NCI-H1436 (cell line): ENCODE measurements at places on chromosomes 1 and 21.

GRCh38 chr1:89611721-89612120 is 21.2 kb upstream of the LRRC8C start:
- DNase-seq = no peak

- no peak for DNase-seq
These were observed 105.4 kb downstream of the UBE2U start for GRCh38 chr1:64308866-64309265.

DNA sequence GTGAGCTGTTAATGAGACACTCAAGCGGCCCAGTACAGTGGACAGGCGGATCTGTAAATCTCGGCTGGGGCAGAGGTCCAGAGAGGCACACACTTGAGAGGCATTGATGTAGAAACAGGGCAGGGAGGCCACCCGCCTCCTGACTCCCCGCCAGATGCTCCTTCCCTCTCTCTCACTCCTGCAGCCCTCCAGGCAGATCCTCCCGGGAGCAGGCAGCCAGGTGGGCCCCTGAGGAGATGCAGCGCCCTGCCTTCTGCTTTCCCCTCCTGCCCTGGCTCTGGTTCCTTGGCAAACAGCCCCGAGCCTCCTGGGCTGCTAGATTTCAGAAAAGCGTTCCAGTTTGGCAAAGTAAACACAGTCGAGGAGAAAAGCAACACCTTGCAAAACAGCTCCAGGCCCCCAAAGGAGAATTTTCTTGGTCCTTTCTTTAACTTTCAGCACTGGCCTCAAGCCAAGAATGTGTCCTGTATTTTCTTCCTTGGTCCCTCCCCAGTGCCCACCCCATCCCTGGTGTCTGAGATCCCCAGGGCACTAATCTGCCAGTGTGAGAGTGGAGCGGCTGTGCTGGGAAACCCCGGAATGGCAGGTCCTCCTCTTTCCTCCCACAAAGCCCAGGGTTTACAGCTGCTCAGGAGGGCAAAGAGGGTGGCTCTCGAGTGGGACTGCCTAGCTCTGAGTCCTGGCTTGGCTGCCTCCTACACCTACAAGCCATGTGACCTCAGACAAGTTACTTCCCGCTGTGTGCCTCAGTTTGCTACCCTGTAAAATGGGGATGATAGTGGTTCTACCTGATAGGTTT is 29.4 kb upstream of the IFNLR1 start:
- peak; percentile 36 for DNase-seq

DNA sequence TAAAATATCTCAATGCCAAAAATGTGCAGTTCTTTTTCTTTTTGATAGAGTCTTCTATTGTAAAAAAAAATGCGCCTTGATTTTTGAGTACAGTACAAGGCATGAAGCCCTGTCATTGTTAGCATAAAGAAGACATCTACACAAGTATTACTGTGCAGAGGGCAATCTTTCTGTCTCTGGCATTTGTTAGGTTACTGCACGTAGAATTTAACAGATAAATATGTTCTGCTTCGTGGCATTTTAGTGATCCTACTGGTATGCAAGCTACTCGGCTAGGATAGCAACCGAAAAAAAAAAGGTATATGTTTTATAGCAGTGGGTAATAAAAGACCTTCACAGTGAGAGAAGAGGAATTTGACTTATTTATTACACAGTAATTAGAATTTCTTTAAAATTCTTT is 492.9 kb upstream of the ADGRL2 start:
- no peak for DNase-seq

DNA sequence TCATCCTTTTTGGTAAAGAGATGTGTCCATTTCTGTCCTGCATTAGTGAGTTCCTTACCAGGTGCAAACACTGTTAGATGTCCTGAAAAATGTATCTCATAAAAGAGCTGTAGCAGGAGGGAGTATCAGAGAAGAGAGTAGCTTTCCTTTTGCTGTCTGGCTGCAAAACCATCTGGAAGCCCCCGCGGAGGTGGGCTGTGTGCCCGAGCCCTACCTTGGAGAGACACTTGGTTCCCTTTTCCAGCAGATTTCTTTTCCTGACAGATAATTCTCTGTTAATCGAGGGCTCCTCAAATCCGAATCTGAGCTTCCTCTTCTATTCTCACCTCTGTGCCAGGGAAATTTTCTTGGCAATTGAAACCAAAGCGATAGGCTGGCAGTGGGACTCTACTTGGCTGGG is 53.0 kb downstream of the KIF26B start:
- no peak for DNase-seq

- DNase-seq = no peak
These were observed 16.5 kb downstream of the CELSR2 start for GRCh38 chr1:109265741-109266330.

DNA sequence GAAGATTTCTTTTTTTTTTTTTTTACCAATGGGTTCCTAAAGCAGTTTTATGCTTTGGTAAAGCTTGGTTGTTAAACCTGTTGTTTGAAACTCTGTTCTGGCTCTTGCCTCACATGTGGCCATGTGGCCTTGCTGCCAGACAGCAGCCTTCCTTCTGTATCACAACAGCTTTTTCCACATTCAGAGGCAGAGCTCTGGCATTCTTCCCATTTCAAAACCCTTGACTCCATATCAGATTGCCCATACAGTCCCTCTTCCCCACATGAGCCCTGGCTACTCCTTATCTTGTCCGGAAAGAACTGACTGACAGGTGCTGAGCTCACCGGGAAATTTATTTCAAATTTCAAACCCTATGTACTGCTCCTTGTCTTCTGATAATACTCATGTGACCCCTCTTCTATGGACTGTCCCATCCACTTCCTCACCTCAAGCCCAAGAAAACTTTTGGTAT is 38.5 kb upstream of the LAX1 start:
- DNase-seq = no peak

DNA sequence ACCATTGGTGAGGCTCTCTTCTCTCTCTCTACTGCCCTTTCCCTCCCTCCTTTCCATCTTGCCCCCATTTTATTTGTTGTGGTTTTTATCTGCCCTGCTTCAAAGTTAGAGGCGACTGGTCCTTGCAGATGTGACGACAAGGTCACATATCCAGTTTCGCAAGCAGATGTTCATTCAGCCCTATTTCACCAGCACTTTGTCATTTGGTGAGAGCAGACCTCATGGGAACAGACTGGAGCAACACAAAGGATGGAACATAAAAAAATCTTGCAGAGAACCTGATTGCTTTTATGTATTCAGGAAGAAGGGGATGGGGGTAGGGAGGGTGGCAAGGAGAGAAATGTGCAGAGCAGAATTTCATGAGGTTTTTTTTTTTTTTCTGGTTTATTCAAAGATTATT is 84.3 kb downstream of the ELAVL4 start:
- DNase-seq = no peak

- DNase-seq = no peak
These were observed 569.1 kb downstream of the NPHP4 start for GRCh38 chr1:5423109-5423508.

DNA sequence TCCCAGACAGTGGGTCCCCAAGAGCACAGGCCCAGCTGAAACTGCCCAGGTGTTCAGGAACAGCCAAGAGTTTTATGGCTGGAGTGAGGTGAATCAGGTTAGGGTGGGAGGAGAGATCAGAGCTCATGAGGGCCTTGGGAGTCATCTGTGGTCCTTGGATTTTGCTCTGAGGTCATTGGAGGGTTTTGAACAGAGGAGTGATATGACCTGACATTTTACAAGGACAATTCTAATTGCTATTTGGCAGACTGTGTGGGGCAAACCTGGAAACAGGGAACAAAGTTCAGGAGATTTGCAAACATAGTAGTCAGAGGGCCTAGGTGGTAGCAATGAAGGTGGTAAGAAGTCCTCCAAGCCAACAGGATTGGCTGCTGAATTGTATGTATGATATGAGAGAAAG is 31.1 kb upstream of the LRRN2 start:
- no peak for DNase-seq

GRCh38 chr1:204104331-204105130 is 31.6 kb downstream of the SOX13 start:
- DNase-seq = no peak

DNA sequence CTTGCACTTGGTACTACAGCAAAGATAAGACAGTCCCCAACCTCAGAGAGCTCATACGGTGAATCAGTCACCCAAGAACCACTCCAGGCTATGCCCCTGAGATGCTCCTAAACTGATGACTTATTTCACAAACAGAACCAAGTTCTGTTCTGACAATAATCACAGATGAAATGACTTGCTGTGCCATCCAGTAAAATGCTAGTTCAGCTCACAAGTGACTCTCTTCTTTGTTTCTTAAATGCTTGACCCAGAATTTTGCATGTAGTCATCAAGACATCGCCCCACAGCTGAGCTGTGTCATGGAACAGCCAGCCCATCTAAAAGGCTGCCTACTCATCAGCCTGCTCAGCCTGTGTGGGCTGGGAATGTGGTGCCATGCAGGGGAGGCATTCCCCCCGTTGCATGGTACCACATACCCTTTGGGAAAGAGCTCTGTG is 6.1 kb upstream of the SLC19A2 start:
- DNase-seq = no peak

DNA sequence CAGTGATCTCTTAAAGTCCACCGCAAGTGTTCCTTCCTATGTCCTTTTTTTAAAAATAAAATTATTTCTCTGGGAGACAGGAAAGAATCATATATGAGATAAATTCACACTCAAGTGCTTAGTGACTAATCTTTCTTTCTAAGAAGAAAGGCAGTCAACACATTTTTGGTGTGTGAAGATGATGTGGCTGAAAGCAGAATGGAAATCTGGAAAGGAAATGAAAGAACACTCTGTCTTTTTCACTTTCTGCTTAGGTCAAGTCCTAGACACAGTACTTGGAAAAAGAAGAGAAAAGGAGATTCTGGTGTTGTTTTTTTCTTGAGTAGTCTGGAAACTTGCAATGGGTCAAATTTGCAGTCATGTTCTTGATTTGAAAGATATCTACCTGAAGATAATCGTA is 45.5 kb upstream of the PRRX1 start:
- DNase-seq = no peak

DNA sequence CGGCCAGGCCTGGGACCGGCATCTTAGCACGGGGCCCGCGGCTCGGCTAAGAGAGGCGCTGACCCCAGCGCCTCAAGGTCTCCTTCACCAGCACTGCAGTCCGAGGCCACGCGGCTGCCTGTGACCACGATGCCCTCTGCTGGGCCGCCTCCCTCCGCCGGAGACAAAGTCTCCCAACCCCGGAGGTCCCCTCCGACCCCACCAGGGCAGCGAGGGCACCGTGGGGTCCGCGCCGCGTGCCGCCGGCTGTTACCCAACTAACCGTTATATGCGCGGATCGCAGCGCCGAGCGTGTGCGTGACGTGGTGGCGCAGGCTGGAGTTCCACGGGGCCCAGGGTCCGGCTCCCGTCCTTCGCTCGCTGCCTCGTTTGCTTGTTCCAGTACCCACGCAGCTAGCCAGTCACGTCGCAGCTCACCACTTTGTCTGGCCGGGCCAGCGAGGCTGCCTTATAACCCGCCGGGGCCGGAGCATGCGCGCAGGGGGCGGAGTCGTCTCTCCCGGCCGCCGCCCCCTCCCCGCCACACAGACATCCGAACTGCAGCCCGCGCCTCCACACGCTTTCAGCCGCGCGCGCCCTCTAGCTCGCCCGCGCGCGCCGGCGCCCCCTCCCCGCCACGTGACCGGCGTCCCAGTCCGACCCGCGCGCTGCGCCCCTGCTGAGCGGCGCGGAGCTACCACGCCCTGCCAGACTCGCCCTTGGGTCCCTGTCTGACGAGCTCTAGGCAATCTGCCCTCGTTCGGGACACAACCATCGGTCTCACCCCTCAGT is at the start of gene SLC16A1:
Gene SLC16A1, minus strand, starts transcription at position 424 of the 771 bp plus-strand sequence. CDS start 26,888 bp downstream, outside the sequence.
- peak; percentile 83 for DNase-seq

- DNase-seq = no peak
These were observed 2.8 kb downstream of the TARBP1 start for GRCh38 chr1:234476172-234476571.

- DNase-seq = no peak
These were observed 61.7 kb downstream of the XCL2 start for GRCh38 chr1:168482106-168482505.

DNA sequence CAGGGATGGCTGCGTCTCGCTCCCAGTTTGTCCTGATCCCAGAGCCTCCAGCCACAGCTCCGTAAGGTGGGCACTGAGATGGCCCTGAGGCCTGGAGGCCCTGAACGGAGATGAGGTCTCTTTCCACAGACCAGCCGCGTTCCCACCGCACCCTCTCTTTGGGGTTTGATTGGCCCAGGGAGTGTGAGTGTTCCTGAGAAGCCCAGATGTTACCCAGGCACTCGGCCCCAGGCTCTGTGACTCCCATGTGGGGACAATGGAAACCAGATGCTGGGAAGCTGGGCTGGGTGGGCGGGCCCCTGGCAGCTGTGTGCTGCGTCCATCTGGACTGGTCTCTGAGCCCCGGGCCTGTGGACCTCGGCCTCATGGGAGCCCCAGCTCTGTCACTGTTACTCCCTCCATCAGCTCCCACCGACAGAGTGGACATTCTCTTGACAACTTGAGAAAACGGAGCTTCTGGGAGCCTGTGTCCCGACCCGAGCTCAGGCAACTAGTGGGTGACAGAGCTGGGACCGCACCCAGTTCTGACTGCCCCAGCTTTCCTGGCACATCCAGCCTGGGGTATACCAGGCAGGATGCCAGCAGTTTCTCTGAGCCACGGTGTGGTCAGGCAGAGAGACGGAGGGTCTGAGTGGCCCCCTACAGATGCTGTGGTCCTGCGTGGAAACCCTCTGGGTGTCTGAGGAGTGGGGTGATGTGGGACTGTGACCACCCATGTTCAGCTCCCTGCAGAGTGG is 9.8 kb upstream of the COL6A1 start:
- no peak for DNase-seq

DNA sequence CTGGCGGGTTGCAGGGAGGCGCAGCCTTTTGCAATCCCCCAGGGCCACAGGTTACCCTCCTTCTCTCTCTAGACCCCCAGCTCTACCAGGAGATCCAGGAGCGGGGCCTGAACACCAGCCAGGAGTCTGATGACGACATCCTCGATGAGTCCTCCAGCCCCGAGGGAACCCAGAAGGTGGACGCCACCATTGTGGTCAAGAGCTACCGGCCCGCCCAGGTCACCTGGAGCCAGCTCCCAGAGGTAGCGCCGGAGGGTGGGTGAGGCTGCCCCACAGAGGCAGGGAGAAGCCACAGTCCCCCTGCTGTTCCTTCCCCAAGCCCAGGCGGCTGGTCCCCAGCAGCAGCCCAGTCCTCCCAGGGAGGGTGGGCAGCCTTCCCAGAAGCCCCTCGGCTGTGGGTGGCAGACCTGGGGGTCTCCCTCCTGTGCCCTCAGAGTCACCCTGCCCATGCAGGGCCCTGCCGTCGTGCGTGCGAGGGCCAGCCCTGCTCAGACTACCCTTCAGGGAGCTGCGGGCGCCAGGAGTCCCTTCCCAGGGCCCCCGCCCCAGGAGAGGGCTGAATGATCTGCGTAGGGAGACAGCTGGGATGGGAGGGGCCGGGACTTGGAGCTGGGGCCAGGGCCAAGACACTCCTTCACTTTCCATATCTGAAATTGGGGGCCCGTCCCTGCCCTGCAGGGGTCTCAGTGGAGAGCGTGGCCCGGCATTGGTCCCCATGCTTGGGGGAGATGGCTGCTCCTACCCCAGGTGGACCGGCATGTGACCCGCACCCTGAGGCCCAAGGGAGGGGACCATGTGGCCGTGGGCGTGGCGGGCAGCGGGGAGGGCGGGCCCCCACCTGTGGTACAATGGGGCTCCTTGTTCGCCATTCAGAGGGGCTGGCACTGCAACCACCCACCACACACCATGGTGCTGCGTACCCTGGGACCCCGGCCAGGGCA is 12.9 kb downstream of the ARHGEF16 start:
- DNase-seq = no peak

GRCh38 chr1:75097654-75098053 is 36.5 kb upstream of the LHX8 start:
- DNase-seq = no peak

GRCh38 chr1:196659471-196659870 is 7.6 kb downstream of the CFH start:
- DNase-seq = no peak
